ENCODE measurements at places on chromosomes 4 and X. TPM values are rescaled to one million over a fixed set of nuclear protein-coding genes. Genes with fewer than 3 reads are reported as not detected.

- no peak for DNase-seq
Observed at GRCh38 chrX:112521676-112522075, 158.1 kb downstream of the LHFPL1 start.

DNA sequence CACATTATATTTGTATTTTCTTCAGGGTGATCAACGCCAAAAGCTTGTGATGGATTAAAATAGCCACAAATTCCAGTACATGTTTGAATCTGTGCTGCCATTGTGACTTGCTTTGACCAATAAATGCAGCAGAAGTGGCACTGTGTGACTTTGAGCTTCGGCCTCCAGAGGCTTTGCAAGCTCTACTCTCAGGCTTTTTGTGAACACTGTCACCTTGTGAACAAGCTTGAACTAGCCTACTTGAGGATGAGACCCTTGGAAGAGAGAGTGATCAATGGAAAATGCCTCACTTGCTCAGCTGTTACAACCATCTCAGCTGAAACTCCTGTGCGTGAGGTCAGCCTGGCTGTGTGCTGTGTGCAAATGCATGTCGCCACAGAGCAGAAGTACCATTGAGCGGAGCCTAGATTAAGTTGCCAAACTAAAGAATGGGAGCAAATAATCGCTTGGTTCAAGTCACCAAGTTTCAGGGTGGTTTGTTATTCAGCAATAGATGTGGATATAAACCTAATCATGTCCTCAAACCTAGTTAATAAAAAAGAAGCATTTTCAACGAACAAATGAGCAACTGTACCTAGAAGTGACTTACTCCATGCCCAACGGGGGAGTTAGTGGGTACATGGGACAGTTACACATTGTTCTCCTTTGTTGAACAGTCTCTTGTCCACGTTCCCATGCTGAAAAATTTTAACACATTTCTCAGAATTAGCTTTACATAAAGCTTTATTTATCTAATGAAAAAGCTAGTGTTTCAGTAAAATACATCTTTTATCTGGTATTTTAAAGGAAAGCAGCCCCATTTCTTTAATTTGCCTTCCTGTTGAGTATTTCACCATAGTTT lies 23.5 kb downstream of the NOA1 start:
- no peak for DNase-seq

GRCh38 chr4:89539797-89540711 lies 232.5 kb upstream of the GPRIN3 start:
- no peak for DNase-seq

GRCh38 chrX:42098900-42099299 lies 175.5 kb upstream of the CASK start:
- no peak for DNase-seq

DNA sequence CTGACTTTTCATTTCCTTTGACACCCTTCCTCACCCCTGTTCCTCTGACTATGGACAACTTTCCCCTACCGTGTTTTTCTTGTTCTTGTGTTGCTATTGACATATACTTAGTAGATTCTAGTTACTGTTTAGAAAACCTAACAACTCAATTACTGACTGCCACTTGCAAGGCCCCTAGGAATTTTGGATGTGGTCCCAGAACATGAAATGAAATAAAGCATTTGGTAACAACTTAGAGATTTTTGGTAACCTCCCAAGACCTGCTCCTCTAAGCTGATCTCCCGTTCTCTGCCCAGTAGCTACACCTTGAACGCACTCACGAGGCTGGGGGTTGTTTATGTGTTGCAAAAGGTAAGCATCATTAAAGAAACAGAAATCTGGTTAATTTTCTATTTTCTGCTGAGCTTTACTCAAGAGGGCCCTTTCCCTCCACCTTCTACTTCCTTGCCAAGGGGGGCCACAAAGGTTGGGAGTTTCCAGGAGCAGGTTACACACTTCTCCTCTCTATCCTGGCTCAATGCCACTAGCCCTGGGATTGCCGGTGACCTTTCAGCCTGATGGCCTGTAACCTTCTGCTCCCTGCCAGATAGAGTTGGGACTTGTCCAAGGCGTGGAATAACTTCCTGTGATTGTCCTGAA lies 20.5 kb downstream of the GAB3 start:
- DNase-seq: peak; percentile 90

DNA sequence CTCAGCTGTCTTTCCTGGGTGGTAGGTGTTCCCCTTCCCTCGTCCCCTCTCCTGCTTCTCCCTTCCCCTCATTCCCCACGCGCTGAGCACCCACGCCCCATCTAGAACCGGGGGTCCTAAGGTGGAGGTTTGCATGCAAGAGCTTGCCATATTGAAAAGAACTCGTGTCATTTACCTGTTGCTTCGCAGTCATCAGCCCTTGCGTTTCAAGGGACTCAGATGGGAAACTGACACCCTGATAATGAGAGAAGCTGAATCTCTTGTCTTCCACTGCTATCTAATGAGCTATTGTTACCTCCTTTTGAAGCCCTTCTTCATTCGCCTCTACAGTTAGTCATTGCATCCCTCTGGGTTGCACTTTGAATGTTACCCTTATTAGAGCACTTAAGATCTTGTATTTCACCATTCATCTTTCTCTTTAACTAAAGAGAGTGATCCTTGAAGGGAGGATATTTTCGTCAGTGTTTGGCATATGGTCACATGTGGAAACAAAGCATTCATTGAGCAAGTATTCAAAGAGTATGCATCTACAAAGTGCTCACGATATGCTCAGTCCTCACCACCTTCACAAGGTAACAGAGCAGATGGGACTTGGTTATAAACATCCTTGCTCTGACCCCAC lies 25.7 kb downstream of the ARL9 start:
- no peak for DNase-seq

DNA sequence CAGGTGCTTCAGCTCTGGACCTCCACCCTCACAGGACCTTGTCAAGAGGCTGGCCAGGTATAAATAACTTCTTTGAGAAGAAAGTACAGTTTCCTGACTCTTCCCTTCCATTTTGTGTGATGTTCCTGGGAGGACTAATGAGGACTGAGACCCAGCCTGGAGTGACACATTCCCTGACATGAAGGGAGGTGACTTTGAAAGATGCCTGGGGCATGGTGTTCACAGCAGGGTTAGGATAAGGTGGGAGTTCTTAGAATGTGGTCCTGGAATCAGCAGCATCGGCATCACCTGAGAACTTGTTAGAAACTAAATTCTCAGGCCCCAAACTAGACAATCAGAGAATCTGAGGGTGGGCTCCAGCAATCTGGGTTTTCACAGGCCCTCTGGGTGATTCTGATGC lies 224.9 kb upstream of the BOD1L1 start:
- DNase-seq: no peak

GRCh38 chr4:68271851-68272357 lies 26.4 kb upstream of the TMPRSS11B start:
- peak; percentile 80 for DNase-seq

GRCh38 chrX:13059637-13060499 lies 15.4 kb upstream of the FAM9C start:
- DNase-seq: peak; percentile 47

DNA sequence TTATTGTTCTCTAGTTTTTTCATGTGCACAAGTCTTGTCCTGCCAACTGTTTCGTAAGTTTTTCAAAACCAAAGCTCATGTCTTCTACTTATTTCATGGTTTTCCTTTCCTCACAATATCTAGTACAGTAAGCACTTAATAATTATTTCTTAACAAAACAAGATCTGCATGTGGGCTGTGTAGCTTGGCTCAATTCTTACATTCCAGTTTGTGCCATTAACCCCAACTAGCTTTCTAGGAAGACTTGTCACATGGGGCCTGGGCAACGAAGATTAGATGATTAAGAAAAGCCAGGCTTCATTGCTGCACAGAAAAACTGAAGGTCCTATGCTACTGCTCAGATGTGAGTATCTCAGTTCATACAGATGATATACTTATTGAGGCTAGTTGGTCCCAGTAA lies 155.3 kb upstream of the TEX13A start:
- peak; percentile 52 for DNase-seq

- DNase-seq: no peak
Observed at GRCh38 chrX:14038375-14039085, 8.8 kb upstream of the GEMIN8 start.

GRCh38 chr4:170398218-170398617 lies 308.5 kb upstream of the AADAT start:
- no peak for DNase-seq

DNA sequence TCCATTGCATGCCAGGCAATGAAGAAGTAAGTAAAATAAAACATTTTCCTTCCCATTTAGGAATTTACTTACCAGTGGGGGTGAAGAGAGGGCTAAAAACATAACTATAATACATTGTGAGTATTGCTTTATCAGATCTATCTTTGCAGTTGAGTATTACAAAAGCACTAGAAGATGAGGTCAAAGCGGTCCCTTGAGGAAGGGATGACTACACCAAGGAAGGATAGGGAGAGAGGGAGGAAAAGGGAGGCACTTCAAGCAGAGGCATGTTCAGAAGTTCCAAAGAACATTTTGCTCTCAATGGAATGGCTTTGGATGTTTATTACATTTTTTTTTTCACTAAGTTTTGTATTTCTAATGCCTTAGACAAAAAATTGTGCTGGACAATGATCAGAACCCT lies 127.8 kb downstream of the TET2 start:
- DNase-seq: no peak

- no peak for DNase-seq
Observed at GRCh38 chr4:92497141-92497540, 193.4 kb downstream of the GRID2 start.

DNA sequence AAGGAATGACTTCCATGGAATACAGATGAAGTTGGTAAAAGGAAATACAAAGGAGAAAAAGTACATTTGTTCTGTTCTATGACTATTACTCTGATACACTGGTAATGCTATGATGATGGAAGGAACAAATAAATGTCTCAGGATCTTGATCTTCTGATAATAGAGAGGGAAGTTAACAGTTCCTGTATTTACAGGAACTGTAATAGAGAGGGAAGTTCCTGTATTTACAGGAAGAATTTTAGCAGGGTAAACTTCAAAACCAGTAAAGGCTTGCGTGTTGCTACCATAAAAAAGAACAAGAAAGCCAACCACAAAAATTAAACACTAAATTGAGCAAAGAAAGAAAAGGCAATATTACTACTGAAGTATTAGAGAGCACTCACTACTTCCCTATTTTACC lies 91.7 kb upstream of the HPGD start:
- DNase-seq: no peak

- no peak for DNase-seq
Observed at GRCh38 chr4:178275671-178276360, 833.6 kb upstream of the AGA start.

DNA sequence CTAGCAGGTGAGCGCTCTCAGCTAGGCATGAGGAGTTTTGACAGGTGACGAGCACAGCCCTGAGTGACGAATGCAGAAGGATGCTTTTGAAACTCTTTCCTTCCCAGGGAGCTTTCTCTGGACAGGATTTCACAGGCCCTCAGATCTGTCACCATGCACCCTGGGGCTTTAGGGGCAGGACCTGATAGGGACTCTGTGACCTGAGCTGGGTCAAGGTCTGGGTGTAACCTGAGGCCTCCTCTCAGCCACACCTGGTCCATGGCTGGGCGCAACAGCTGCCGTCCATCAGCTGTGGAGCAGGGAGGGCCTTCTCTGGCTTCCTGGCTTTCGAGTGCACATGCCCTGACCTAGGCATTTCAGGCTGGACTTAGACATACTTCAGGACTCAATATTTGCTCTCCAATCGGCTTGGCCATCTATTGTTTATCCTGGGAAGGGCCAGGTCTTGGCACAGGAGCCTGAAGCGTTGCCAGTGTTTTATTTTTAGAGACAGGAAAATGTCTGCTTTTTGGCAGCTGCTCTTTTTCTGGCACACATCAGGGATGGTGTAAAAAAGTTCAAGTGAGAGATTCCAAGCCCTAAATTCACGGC lies 56.4 kb downstream of the C4orf51 start:
- no peak for DNase-seq

GRCh38 chrX:18354369-18355223 lies at the start of gene SCML2:
SCML2 (minus strand) TSS chrX:18354688; CDS start chrX:18334071, 20,617 bp downstream.
- peak; percentile 4 for DNase-seq

GRCh38 chr4:47084111-47084510 lies 52.7 kb downstream of the GABRB1 start:
- DNase-seq: no peak

- DNase-seq: peak; percentile 20
Observed at GRCh38 chr4:10526429-10527222, 69.4 kb upstream of the ZNF518B start.

GRCh38 chr4:167492007-167492406 lies 257.7 kb upstream of the SPOCK3 start:
- DNase-seq: no peak

DNA sequence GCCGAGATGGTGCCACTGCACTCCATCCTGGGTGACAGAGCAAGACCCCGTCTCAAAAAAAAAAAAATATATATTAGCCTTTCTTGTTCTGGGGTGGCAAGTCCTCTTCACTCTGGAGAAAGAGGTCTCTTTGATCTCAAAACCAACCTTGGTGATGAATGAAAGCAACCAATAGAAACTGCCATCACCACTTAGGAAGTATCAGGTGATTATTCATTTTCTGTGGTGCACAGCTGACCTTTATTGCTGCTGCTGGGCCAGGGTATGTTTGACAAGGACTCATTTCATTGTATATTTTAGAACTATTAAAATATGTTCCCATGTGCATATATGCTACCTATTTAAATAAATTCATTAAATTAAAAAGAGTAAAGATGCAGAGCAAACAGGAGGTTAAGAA lies 76.0 kb upstream of the KIT start:
- DNase-seq: no peak

DNA sequence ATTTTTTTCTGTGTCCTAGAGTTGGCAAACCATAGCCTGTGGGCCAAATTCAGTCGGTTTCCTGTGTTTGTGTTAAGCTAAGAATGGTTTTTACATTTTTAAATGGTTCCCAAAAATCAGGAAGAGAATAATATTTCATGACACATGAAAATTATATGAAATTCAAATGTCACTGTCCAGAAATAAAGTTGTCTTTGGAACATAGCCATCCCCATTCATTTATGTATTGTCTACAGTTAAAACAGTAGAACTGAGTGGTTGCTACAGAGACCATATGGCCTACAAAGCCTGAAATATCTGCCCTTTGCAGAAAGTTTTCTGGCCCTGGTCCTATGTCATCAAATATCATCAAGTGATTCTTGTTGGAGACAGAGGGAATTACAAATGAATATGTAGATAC lies 15.5 kb downstream of the FRMPD4 start:
- no peak for DNase-seq

- DNase-seq: peak; percentile 74
Observed at GRCh38 chr4:187235456-187236170, 512.0 kb upstream of the FAT1 start.

DNA sequence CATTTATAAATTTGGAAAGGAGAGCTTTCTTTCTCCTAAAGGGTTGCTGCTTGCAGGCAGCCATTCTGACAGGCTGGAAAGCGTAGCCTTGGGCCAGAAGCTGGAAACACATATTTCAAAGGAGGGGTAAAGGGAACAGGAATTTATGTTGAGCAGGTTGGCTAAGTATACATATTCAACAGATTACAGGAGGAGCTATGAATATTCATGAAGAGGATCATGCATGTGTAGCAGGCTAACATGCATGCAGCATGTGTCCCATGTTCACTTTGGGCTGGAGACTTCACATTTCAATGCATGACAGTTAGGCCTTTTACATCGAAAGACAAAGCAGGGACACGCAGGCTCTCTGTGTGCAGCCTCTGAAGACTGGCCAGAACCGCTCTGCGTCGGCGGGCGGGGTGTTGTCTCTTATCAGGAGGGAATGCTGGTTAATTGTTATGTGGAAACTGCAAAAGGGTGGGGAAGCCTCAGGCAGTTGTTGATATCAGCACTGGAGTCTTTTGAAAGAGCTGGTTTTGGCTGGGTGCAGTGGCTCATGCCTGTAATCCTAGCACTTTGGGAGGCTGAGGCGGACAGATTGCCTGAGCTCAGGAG lies 31.5 kb downstream of the CASP3 start:
- DNase-seq: no peak

Gene RHOH
- not detected for total RNA-seq

Gene OR13H1
- not detected for total RNA-seq

Gene HGFAC
- 0.25 TPM for total RNA-seq

Gene CT45A3
- total RNA-seq: not detected

Gene SOWAHD
- total RNA-seq: 0.99 TPM

Gene DGAT2L6
- total RNA-seq: not detected
